GM12878 (cell line): ENCODE measurements at places on chromosomes 5 and 9.

DNA sequence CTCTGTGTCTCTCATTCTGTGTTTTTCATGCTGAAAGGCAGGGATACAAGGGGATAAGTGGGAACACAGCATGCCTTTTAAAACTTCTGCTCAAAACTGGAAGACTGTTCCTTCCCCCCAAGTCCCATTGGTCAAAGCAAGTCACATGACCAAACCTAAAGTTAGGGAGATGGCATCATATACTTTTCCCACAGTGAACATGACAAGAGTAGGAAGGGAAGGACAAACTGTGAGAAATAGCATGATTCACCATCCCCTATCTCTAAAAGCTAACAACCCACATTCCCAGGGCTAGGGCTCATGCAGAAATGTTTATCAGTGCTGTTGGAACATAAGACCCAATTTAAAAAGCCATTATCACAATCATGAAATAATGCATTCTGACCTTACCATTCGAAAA, 24.2 kb upstream of the SHISAL2B start:
- DNase-seq, result no peak

- no peak for DNase-seq
These were observed 307.6 kb downstream of the CWC27 start for GRCh38 chr5:65076251-65076869.

GRCh38 chr9:130741831-130742449, 48.4 kb downstream of the EXOSC2 start:
- DNase-seq, result no peak

GRCh38 chr9:89814340-89815040, 209.7 kb downstream of the GADD45G start:
- no peak for DNase-seq

- no peak for DNase-seq
These were observed 70.6 kb downstream of the ADAMTS2 start for GRCh38 chr5:179274321-179275315.

DNA sequence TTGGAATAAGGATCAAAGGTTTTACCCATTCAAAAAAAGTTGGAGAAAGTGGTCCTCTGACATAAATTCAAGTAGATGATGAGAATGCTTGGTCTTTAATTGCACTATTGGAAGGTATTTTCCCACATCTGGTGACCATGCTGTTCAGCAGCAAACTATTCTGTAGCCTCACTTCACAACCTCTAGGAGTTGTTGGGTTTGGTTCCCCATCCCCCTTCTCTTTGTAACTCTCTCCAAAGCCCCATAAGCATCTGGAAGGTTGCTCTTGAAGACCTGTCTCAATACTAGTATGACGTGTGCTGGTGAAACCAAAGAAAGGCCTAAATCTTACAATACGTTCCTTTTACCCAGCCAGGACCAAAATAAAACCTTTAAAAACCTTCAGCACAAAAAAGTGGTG, 8.5 kb downstream of the RGMB start:
- no peak for DNase-seq

DNA sequence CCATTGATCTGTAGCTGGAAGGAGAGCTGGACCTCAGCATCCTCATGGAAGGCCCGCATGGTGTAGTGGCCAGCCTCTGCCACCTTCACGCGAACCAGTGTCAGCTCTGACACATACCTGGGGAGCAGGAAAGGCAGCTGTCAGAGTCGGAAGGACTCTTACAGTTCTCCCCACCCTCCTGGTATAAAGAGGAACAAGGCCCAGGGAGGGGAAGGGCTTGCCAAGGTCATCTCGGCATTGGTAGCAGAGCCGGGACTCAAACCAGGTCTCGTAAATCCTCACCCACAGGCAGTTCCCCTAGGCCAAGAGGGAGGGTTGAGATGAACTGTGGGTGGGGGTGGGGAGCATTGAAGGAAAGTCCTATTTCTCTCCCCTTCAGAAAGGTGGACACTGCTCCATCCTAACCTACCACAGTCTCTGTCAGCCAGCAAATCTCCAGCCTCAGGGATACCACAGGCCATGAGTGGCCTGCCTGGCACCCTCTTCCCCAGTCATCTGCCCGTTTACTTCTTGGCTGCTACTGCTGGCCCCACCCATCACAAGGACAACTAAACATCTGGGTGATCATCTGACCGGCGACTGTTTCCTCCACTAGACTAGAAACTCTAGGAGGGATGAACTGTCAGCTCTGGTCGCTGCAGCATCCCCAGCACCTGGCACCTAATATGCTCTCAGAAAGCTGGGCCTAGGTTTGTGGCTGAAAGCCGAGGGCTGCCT, 23.5 kb downstream of the PDGFRB start:
- no peak for DNase-seq

DNA sequence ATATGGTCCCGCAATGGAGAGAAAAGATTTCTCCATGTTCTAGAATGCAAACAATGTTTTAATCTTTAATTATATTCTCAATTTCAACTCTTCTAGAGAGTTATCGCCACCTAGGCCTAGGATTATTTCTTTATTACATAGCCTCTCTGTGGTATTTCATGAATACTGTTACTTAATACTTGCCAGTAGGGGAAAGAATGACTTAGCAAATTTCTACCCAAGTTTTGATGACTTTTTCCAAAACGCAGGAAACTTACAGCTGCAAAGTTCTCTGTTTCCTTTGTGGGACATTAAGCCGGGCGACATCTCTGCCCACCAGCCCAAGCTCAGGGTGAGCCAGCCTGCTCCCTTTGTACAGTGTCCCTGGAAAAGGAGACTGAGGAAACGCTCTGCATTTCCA, 73.8 kb downstream of the MED27 start:
- no peak for DNase-seq

DNA sequence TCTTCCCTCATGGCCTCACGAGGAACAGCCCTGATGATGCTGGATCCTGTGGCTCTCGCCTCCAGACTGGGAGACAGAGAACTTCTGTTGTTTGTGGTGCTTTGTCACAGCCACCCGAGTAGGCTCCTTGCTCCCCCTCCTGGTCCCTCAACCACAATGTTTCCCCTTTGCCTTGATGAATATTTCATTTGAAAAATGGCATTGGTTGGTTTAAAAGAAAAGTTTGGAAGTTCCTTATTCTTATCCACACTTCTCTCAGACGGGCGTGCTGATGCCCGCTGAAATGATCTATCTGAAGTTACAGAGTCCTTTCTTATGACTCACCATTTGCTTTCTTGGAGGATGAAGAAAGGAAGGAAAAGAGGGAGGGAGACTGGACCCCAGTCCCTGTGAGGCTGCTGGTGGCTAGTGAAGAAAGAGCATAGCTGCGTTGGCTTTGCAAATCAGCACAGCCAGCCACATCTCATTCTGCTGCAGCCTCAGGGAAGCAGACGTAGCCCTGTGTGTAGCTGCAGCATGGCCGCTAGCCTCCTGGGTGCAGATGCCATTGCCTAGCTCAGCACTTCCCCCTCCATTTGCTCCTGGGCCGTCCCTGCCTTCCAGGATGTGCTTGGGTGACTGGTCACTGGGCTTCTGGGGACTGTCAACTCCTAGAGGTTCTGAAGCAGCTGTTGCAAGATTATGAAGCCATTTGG, 185.9 kb downstream of the ERCC6L2 start:
- DNase-seq, result no peak

DNA sequence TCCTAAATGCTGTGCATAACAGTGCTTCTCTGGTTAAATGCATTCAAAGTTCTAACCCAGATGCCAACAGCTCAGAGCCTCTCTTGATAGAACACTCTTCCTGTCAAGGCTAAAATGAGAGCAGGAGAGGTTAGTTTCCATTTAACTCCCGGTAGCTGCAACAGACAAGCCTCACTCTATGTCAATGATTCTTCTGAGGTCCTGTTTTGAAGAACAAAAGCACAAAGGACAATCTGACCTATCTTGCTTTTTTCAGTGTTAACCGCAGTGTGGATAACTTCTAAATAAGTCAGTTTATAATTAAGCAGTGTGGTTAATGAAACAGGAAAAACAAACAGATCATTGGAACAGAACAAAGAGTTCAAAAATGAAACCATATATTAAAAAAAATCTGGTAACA, 80.7 kb downstream of the ANKRD55 start:
- DNase-seq, result peak; percentile 74

GRCh38 chr5:164203581-164204225, 698.3 kb downstream of the MAT2B start:
- DNase-seq, result no peak

DNA sequence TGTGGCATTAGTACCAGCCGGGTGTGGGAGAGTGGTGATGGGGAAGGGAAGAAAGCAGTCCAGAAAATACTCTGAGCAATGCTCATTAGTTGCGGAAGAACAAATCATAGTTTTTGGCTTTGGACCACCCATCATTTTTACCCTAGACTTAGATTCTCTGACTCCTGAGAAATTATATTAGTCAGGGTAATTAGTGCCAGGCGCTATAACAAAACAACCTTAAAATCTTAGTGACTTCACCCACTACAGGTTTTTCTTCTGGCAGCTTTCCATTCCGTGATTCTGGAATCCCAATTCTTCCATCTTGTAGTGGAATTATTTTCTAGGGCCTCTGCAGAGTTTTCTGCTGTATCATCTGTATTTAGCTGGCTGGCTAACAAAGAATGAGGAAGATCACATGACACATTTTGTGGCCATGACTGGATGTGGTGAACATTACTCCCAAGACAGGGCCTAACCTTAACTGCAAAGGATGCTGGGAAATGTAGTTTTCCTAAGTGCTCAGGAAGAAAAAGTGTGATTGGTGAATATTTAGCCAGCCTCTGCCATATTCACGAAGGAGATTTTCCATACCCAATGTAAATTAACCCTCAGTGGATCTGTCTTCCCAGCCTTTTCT, 373.0 kb upstream of the MEF2C start:
- DNase-seq, result no peak

GRCh38 chr5:147245381-147246165, 10.7 kb downstream of the STK32A start:
- no peak for DNase-seq

DNA sequence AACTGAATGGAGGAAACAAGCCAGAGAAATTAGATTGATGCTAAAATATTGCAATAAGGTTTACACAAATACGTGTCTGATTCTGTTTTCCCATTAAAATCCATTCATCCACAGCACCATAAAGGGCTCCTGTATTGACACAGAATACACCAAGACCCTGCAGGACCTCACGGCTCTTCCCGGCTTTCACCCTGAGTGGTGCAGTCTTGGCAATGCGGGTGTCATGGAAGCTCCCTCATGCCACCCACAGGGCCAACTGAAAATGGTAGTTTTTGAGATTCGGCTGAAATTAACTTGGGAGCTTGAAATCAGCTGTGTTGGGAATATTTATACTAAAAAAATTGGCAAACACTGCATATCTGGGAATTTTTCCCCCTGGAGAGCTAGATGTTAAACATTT, 17.3 kb upstream of the EXOC3 start:
- DNase-seq, result no peak

- DNase-seq, result no peak
These were observed 64.8 kb downstream of the ERCC6L2 start for GRCh38 chr9:95940265-95940664.

DNA sequence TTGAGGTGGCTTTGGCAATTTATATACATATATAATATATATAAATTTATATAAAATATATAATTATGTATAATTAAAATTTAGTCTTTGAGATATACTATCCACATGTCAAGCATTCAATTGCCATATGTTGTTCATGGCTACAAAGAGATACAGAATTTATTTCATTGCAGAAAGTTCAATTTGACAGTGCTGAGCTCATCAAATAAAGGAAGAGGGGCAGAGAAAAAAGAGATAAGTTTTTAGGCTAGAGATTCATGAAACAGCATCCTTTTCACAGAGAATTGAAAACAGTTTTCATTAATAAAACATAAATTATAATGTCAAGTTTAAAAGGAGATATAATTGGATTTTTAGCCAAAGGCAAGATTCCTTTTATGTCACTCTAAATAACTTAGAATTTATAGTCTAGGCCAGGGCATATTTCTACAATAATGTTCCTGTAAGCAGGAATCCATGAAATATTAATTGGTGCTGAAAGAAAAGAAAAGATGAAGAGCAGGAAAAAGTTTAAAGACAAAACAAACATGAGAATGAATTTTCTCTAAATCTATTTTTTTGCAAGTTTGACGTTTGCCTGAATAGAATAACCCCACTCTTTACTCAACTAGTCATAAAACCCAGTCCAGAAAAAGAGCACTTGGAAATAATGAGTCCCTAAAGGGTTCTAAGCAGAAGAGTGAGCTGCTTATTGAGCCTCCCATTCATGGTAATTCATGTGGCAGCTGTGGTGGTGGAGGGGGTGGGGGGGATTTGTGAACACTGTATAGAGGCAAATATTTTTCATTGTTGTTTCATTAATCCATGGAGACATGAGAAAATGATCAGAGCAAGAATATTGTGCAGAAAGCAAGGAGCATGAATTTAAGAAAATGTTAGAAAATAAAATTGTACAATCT, 1279.5 kb downstream of the CDH12 start:
- DNase-seq, result no peak

DNA sequence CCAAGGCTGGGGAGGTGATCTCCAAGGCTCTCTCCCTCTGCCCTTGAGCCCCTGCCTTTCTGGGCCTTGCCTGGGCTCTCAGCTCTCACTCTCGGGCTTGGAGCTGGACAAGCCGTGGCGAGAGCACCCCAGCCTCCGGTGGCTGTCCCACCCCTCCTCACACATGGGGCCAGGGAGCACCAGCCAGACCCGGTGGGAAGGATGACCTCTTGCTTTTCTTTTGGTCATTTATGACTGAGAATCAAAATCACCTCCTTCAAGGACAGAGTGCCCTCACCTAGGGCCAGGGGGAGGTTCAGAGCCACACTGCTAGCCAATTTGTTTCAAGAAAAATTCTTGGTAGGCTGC, 14.1 kb downstream of the TCF7 start:
- no peak for DNase-seq

DNA sequence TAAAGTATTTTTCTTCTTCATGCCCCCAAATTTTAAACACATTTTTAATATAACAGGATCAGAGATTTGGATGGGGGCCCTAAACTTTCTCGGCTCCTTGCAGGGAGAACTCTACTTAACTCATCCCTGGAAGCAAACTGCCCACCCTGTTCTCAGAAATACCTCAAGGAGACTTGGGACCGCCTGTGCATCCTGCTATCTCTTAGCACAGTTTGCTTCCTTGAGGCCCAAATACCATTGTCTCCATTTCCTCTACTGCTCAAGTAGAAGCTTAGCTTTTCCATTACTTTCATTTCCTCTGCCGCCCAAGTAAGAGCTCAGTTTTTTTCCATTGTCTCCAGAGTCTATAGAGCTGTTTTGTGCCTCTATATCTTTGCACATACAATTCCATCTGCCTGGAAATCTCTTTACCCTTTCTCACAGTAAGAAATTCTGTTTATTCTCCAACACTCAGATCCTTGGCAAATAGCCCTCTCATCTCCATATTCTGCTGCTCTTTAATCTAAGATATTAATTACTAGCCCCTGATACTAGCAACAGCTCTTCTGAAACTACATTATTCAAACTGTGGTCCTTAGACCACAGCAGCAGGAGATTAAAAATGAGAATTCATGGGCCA, 137.8 kb downstream of the CEMIP2 start:
- no peak for DNase-seq

GRCh38 chr9:114480746-114481435, 24.4 kb downstream of the WHRN start:
- no peak for DNase-seq

DNA sequence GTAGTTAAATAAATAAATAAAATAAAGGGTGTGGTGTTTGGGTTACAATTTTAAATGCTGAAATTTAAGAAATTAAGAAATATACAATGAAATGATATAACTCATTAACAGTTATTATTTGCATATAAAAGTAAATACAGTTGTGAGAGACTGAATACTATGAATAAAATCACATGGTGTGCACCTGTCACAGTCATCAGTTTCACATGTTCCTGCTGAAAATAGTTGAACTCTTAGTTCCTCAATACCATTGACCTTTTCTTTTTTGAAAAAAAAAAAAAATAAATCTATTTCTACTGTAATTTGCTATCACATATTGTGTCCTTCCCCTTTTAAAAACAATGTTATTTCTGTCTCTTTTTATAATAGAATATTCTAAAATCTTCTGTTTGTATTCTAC, 130.9 kb upstream of the CHD1 start:
- DNase-seq, result no peak
